CD4-positive, alpha-beta T cell treated with Interleukin-6 for 4 hours (primary cell): ENCODE measurements at places on chromosomes 6 and 20.

DNA sequence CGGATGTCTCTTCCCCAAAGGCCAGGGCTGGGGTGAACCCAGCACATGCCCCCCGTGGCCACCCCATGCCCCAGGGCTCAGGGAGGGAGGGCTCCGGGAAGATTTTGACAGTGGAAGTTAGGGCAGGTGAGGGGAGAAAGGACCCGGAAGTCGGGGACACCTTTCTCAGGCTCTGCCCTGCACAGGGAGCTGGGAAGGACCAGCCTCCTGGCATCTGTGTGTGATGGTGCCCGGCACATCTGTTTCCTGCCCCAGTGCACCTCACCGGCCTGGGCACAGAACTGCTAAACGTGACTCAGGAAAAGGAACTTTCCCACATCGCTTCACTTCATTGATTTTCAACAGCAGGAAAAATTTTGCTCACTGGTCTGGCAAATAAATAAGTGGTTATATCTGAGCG, 141.1 kb upstream of the AFDN start:
- DNase-seq = no peak

GRCh38 chr6:82056567-82056966, 191.0 kb downstream of the IBTK start:
- DNase-seq = no peak

GRCh38 chr6:92479831-92480230, 939.5 kb downstream of the EPHA7 start:
- DNase-seq = no peak

DNA sequence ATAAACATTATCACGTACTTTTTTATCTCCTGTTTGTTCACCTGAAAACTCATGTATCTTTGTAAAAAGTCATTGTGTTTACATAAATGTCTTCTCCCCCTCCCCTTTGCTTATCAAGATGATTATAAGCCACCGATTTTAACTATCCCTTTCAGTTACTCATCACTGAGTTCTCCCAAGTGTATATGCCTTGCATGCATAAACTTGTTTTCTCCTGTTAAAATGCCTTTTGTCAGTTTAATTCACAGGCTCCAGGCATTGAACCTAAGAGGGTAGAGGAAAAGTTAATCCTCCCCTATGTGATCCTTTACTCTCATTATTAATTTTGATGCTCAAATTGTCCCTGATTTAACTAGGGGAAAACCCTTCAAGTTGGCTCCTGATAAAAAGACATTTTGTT, 24.2 kb downstream of the ANKEF1 start:
- no peak for DNase-seq

- no peak for DNase-seq
These were observed 333.4 kb upstream of the NT5E start for GRCh38 chr6:85116475-85116874.

DNA sequence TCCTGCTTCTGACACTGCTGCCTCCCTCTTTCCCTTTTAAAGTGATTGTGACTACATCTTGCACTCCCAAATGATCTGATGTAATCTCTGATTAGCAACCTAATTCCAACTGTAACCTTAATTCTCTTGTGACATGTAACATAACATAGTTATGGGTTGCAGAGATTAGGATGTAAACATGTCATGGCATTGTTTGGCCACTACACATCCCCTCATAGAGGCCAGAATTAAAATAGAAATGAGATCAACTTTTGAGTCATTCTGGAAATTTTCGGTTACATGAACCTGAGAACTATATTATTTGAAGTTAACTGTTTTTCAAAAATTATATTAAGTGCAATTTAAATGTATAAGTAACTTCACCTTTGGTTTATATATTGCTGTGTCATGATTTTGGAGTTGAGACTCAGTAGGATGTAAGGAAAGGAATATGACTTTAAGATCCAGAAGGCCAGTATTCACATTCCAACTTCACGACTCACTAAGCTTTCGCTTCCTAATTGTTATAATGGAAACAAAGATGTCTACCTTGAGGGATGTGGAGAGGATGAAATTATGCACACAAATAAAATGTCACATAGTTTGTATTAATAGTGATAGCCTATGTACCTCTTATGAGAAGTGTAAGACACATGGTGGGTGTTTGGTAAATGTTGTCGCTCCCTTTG, 611.9 kb upstream of the MAP3K7 start:
- DNase-seq = no peak

- DNase-seq = no peak
These were observed 13.1 kb downstream of the NTSR1 start for GRCh38 chr20:62721511-62722370.

DNA sequence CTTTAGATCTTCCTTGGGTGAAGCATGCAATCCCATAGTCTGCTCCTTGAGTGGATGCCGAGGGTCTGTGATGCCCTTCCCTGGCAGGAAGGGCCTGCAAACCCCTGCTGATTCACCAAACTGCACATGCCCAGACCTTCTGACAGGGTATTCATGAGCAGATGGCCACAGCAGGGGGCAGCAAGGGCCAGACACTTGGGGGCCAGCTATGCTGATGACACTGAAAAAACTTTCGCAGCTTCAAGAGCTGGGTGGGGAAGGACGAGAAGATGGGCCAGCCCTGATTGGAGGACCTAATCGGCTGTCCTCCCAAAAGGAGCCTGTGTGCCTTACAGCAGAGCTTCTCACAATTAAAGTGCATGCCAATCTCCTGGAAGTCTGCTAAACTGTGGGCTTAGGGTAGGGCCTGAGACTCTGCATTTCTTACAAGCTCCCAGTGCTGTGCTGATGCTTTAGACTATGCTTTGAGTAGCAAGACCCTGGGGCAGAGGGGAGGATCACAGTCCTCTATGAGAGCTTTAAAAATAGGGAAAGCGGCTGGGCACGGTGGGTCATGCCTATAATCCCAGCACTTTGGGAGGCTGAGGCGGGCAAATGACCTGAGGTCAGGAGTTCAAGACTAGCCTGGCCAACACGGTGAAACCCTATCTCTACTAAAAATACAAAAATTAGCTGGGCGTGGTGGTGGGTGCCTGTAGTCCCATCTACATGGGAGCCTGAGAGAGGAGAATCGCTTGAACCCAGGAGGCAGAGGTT, 15.2 kb upstream of the GDAP1L1 start:
- no peak for DNase-seq

GRCh38 chr6:89596484-89596883, 42.1 kb downstream of the LYRM2 start:
- no peak for DNase-seq

DNA sequence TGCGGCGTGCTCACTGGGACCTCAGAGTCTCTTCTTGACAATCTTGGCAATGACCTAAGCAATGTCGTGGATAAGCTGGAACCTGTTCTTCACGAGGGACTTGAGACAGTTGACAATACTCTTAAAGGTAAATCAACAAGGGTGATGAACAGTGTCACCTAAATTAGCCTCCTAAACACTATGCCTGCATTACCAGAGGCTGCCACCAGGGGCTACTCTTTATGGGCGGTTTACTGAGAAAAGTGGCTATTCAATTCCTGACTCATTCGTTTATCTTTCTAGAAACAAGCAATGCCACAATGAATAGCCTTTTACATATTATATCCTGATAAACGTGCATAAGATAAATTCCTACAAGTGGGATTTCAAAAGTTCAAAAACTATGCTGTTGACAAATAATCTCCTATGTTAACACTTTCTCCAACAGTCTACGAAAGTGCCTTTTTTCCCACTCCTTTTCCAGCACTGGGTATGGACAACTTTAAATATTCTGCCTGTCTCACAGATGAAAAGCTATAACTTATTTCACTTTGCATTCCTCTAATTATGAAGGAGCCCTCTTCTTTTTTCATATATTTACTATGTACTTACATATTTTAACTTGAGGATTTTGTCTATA, 1.3 kb downstream of the BPIFA2 start:
- DNase-seq = no peak

DNA sequence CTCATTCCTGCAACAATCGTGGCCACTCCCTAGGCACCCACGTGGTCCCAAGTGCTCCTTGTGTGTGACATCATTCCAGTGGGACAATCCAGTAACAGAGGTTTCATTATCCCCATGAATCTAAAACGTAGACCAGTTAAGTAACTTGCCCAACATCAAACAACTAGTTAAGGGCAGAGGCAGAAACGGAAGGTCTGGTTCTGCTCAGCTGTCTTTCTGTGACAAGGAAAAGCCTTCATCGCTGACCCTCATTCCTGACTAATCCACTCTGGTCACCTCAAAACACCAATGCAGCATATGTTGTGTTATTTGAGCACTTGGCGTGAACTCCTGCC, 261.4 kb upstream of the JARID2 start:
- no peak for DNase-seq

- DNase-seq = no peak
These were observed 79.4 kb downstream of the IYD start for GRCh38 chr6:150448221-150448620.

- DNase-seq = no peak
These were observed 152.8 kb downstream of the ATXN1 start for GRCh38 chr6:16608444-16608843.

- DNase-seq = no peak
These were observed 59.6 kb downstream of the JARID2 start for GRCh38 chr6:15305496-15305895.

- no peak for DNase-seq
These were observed 39.5 kb downstream of the AHI1 start for GRCh38 chr6:135458051-135458450.

DNA sequence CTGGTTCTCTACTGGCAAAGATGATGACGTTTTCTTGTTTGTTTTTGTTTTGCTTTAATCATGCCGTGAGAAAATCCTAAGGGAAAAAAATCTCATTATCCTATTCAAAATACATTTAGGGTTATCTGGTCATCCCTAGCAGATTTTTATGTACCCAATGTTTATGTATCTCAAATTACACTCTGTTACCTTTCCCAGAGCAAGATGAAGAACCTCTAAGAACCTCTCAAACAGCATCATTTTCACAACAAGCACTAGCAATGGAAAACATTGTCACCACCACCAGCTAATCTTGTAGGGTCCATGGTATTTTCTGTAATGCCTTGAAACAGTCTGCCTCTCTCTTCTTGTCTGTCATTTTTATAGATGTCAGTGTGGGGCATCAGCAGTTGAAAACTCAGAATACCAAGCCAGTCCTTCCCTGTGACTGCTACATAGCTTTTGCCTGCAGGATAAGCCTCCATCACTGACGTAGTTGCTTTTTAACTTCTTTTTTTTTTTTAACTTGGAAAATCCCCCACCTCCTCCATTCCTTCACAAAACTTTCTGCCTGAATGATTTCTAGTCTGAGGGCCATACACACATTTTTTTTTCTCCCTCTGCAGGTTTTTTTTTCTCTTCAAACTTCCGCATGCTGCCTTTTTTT, 2.4 kb upstream of the SNAP25 start:
- no peak for DNase-seq

- no peak for DNase-seq
These were observed 397.0 kb downstream of the SMOC2 start for GRCh38 chr6:168838037-168838399.

GRCh38 chr6:8940356-8940755, 505.0 kb upstream of the SLC35B3 start:
- no peak for DNase-seq

- no peak for DNase-seq
These were observed 73.7 kb downstream of the EDN1 start for GRCh38 chr6:12363651-12364381.

DNA sequence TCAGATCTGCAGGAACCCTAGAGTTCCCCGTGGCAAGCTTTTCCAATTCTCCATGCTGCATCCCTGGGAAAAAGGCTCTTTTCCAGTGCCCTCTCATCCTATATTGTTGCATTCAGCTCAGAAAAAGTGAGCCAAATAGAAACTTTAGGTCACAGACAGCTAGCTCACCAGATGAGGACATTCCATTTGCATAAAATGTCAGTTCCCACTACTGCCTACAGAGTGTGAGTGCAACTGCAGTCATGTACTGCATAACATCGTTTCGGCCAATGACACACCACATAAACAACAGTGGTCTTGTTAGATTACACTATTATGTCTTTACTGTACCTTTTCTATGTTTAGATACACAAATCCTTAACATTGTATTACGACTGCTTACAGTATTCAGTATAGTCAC, 8.6 kb downstream of the HS3ST5 start:
- DNase-seq = no peak

DNA sequence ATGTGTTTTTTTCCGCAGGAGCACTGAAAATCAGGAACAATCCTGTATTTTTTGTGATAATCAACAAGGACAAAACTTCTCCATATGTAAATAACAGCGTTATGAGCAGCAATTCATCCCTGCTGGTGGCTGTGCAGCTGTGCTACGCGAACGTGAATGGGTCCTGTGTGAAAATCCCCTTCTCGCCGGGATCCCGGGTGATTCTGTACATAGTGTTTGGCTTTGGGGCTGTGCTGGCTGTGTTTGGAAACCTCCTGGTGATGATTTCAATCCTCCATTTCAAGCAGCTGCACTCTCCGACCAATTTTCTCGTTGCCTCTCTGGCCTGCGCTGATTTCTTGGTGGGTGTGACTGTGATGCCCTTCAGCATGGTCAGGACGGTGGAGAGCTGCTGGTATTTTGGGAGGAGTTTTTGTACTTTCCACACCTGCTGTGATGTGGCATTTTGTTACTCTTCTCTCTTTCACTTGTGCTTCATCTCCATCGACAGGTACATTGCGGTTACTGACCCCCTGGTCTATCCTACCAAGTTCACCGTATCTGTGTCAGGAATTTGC, at the start of gene TAAR6:
TSS of gene TAAR6 (plus strand) at position 102 of the 557 bp plus-strand sequence. CDS start at position 102, 0 bp downstream.
- no peak for DNase-seq

GRCh38 chr6:4299476-4299875, 164.1 kb upstream of the ECI2 start:
- DNase-seq = no peak

DNA sequence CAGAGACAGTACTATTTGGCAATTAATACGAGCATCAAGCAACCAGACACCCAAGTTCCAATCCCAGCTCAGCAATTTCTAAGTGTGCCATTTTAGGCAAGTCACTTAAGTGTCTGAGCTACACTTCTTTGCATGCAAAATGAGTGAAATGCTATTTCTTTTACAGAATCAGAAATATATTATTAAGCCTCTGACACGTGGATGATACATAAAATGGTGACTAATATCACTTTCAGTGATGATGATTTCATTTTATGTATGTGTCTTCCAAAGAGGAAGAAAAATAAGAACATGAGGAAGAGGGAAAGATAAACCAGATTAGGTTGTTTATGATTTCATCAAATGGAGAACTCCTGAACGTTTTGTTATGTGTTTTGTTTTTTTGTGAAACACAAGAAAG, 158.6 kb downstream of the TSHZ2 start:
- no peak for DNase-seq

DNA sequence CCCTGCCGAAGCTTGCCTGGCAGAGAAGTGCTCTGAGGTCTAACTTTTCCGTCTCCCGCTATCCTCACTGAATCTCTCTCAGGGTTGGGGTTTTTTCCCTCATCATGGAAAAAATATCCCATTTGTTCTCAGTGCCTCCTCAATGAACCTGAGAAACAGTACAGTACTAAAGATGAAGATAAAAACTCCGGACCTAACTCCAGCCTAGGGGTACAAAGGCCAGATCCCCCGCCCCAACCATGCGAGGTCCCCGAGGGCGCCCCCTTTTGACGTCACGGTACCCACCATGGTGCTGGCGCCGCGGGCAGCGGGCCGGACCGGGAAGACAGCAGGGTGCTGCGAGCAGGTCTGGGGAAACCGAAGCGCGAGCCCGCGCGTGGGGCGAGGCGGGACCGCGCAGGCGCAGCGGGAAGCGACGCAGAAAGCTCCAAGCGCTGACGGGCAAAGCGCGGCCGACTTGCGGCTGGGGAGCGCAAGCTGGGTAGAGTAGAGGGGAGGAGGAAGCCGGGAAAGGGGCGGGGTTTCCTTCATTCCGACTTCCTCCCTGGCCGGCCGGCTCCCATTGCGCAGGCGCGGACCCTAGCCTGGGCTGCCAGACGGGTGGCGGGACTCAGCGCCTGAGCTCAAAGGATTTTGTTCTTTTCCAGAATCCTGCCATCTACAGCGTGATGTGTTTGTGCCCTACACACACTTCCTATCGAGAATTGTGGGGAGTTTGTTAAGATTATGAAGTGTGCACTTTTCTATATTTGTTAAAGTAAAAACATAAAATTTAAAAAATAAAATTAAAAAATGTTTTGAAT, at the start of gene LSM2:
TSS of gene LSM2 (minus strand) at position 497 of the 803 bp plus-strand sequence. CDS start at position 288, 209 bp downstream.
- peak; percentile 99 for DNase-seq
